Hematopoietic multipotent progenitor cell treated with erythropoietin and hydrocortisone succinate and interleukin-3 and kit ligand, for 8 days (in vitro differentiated cells): ENCODE measurements at places on chromosomes 4 and X.

DNA sequence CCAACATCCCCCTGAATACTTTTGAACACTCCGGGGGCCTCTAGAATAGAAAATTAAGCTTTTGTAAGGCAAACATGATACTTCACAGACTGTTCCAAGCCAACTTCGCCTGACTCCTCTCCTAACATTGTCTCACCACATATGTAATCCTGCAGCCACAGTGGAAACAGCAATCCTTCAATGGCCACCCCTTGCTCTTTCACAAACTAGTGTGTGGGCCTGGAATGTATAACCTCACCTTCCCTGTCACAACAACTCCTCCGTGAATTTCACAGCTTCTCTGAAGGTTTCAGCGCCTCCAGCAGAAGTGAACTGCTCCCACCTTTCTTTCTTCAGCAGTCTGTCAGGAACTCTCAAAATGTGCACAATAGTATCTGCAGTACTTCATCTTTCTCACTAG, 185.1 kb downstream of the ADGRL3 start:
- DNase-seq = no peak

- DNase-seq = no peak
These were observed 395.1 kb downstream of the RAPGEF2 start for GRCh38 chr4:159497936-159498335.

DNA sequence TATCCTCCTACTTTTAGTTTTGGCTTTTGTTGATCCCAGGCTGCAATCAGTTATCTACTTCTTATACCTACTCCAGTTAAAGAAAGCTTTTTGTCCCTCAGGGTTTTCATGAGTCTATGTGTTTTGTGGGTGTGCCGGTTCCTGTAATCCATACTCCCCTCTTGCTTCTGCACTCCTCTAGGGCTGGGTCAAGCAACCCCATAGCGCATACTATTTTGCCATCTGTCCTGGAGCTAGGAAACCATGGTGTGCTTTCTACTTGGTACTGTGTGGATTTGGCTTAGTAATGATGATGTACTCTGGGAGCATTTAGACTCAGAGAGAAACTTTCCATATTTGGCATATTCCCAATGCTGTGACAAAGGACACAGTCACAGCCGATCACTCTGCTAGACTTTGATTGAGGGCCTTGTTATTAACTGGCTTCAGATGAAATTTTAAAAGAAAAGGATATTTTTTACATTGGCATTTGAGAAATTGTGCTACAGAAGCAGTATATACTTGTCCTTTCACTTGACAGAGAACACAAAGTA, 86.1 kb upstream of the GRXCR1 start:
- no peak for DNase-seq

DNA sequence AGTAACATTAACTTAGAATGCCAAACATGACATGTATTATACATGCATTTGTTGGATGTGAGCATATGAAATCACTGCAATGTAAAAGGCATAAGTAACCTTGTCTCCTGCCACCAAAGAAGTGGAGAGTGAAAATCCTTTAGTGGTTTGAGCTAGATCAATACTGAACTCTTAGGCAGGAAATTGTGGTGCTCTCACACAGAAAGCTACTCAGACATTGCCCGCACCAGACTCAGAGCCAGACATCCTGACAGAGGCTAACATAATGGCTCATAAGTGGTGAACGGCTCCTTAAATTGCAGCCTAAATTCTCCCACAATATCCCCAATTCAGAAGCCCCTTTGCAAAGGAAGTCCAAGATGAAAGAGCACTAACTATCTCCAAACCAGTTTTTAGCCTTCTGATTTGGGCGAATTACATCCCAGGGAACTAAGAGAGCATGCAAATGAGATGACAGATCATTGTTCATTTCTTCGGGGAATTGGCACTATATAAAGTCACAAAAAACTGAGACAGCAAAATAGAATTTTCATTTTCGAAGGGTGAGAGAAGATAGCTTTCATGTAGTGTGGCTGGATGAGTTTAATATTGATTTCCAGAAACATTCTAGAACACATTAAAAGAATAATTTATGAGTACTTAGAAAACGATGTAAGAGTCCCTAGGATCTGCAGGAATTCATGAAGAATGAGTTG, 233.6 kb upstream of the RPS6KA3 start:
- no peak for DNase-seq

- DNase-seq = no peak
These were observed 405.2 kb downstream of the PPARGC1A start for GRCh38 chr4:23484689-23485088.

- peak; percentile 30 for DNase-seq
These were observed 12.4 kb downstream of the VAMP7 start for GRCh38 chrX:155893521-155893920.

DNA sequence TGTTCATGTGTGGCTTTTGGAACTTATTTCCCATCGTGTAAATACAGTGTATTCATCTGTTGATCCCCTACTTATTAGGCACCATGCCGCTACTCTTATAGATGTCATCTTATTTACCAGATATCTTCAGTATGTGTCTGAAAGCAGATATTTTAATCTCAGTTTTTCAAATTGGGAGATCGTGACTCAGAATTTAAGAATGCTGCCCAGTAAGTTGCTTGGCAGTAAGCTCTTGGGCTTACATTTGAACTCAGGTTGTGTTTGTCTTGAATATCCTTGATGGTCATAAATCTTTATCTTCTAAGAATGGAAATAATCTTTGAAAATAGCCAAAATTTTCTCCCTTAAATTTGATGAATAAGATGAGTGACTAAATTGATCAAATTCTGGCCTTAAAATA, 45.9 kb upstream of the RPA4 start:
- no peak for DNase-seq

DNA sequence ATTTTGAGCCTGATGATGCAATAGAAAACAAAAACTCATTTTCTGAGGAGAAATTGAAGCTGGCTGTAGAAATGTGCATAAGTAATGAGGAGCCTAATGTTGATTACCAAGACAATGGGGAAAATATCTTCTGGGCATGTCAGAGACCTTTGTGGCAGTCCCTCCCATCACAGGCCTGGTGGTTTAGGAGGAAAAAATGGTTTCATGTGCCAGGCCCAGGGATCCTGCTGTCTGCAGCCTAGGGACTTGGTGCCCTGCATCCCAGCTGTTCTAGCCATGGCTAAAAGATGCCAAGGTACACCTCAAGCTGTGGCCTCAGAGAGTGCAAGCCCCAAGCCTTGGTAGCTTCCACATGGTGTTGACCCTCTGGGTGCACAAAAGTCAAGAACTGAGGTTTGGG, 128.7 kb upstream of the ARHGEF9 start:
- DNase-seq = no peak

- DNase-seq = peak; percentile 68
These were observed 47.7 kb downstream of the SPRY1 start for GRCh38 chr4:123444290-123444731.

GRCh38 chr4:22072726-22073125, 124.2 kb upstream of the KCNIP4 start:
- no peak for DNase-seq

GRCh38 chr4:96146686-96147085, 306.8 kb downstream of the PDHA2 start:
- no peak for DNase-seq

DNA sequence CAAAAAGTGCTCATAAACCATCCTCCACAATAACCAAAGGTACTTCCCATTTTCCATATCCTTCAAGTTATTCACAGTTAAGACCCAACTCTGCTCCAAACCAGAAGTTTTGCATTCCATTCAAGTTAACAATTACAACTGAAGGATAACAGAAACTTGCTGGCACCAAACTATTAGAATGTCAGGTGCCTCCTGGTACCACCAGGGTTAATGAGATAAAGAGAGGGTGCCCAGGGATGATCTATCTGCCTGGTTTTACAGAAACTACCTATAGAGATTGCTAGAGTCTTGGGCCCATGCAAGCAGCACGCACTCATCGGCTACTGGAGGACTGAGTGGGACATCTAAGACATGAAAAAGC, 114.6 kb downstream of the RBM47 start:
- DNase-seq = no peak

- no peak for DNase-seq
These were observed 36.5 kb upstream of the PCDH10 start for GRCh38 chr4:133112641-133113040.

DNA sequence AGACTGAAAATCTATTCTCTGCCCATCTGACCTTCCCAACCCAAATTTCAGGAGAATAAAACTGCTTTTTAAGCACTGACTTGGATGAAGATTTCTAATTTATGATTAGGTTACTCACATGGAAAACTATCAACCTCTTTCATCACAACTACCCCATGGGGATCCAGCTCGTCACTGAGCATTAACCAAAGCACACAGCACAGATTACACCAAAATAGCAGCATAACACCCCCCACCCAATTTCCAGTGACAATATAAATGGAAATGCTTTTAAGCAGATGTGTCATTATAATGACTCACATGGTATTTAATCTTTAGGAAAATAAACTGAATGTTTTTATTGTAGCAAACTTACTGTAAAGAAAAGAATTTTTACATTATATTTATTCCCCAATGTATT, 9.7 kb downstream of the SERTM2 start:
- DNase-seq = no peak

- DNase-seq = no peak
These were observed 100.8 kb upstream of the MAML3 start for GRCh38 chr4:140254651-140255299.

- DNase-seq = no peak
These were observed 28.5 kb downstream of the UTP14A start for GRCh38 chrX:129934461-129934860.

GRCh38 chr4:118086344-118086743, 52.1 kb downstream of the NDST3 start:
- DNase-seq = no peak

GRCh38 chr4:168388890-168389289, 70.3 kb upstream of the DDX60 start:
- DNase-seq = no peak

DNA sequence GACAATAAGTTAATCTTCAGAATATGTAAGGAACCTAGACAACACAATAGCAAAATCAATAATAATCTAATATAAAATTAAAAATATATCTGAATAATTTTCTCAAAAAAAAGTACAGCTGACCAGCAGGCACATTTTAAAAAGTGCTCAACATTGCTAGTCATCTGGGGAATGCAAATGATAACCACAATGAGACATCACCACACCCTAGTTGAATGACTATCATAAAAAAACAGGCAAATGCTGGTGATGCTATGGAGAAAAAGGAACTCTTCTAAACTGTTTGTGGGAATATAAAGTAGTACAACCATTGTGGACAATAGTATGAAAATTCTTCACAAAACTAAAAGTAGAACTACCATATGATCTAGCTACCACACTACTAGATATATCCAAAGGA, 956.9 kb upstream of the NDST4 start:
- DNase-seq = no peak

- DNase-seq = no peak
These were observed 43.1 kb upstream of the WDR1 start for GRCh38 chr4:10159671-10160070.

GRCh38 chr4:3030566-3031356, 43.6 kb downstream of the HTT-AS start:
- no peak for DNase-seq

GRCh38 chr4:98572697-98573096, 85.7 kb downstream of the TSPAN5 start:
- no peak for DNase-seq

- DNase-seq = no peak
These were observed 1.6 kb downstream of the ENAM start for GRCh38 chr4:70630162-70630561.

DNA sequence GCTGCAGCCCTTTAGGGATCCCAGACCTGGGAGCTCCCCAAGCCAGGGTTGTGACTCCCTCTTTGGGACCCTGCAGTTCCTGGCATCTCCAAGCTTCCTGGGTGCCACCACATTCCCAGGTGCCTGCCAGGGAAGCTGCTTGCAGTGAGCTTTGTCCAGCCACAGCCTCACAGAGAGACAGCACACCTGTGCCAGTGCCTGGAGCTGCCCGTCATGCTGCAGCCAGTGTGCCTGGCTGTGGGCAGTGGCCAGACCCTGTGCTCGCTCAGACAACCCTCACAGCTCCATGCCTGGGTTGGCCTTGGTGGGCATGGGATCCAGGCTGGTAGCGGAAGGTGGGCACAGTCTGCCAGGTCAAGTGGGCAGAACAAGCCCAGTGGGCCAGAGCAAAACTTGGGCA, 36.0 kb downstream of the TMPRSS11A start:
- DNase-seq = no peak

GRCh38 chr4:147362938-147363337, 118.0 kb upstream of the EDNRA start:
- no peak for DNase-seq

DNA sequence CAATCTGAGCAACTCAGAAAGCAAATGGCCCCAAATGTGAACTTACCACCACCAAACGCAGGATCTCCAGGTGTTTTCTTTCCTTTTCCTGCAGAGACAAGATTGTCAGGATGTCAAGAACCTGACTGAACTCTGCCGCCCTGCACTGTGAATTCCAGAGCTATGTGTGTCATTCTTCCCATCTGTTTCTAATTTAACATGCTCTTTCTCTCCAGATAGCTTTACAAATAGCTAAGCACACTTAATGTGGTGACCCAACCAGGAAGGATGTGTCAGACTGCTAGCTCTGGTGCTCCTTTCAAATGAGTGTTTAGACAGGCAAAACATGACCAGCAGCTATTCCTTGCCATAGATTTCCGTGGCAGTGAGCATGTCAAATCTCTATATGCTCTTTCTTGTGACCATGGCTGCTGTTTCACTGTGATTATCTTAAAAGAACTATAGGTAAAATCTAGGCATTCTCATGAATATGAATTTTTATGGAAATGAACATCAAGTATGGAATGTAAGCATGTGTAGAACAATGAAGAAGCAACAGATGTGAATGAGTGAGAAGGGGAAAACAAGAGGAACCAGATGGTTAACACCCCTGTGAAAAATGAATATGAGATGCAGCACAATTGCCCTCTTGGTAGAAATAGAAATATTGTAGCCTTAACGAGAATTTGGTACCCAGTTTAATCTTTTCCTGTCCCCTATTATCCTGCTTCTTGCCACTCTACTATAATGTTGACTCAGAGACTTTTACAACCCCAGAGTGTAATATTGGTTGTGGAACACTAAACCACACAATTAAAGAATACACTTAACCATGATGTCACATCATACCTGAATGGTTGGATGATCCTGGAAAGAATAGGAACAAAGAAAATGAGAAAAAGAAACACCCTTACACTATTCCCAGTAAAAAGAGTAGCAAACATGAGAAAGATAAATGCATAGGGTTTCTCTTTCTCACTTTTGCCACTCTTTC, 247.8 kb upstream of the DKK2 start:
- no peak for DNase-seq

- no peak for DNase-seq
These were observed 24.2 kb downstream of the GPRIN3 start for GRCh38 chr4:89283226-89284009.

- no peak for DNase-seq
These were observed 14.4 kb downstream of the HADH start for GRCh38 chr4:108003982-108004515.

DNA sequence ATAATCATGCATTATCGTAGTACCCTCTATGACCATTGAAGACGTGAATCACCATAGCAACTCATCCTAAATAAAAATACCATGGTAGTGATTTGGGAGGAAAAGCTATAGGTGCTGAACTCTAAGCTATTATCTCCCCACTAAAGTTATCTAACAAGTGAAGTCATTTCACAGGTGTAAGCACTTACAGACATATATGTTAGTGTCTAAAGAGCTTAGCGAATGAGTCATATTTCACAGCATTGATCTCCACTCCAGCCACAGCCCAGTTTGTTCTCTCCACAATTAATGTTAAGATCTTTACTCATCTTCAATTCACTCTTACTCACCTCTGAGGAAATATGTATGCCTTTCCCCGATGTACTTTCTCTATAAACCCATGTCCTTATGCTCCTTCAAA, 57.0 kb downstream of the DCAF8L1 start:
- no peak for DNase-seq
